ENCODE measurements at places on chromosomes 7 and 10.

DNA sequence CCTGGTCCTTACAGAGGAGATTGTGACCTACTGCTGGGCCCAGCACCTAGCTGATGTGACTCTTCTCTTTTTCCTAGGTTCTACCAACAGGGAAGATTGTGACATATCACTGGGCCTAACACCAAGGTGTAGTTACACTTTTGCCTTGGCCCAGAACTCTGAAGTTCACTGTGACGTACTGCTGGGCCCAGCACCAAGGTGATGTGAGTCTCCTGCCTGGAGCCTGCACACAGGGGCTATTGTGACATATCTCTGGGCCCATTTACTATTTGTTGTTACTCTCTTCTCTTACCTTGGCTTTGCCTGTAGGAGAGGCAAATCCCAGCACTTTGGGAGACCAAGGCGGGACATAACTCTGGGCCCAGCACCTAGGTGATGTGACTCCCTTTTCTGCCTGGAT lies 23.1 kb upstream of the ZNF107 start:
- DNase-seq = no peak

DNA sequence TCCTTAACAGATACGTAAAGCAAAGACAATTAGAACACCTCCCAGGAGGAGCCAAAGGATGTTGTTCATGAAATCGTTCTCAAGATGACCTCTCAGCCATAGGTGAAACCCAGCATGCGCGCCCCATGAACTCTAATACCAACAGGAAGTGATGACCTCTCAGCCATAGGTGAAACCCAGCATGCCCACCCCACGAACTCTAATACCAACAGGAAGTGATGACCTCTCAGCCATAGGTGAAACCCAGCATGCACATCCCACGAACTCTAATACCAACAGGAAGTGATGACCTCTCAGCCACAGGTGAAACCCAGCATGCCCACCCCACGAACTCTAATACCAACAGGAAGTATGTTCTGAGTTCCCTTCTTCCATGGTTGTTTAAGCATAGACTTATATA lies 205.2 kb upstream of the ADARB2 start:
- DNase-seq = no peak

DNA sequence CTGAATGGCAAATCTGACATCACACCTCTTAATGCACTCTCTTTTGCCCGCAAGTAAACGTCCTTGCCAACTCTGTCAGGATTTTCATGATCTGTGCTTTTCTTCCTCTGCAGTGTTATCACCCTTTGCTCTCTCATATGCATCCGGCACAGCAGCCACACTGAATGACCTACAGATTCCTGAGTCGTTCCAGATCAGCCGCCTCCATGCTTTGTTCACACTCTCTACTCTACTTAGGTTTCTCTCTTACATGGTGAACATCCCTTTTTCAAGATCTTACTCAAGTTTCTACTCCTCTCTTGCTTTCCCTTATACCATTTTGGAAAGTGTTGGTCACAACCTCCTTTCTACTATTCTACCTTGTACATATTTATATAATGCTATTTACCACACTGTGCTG lies 127.7 kb upstream of the AOAH start:
- DNase-seq = no peak

- no peak for DNase-seq
Measured at GRCh38 chr10:71128311-71128980, 83.9 kb upstream of the UNC5B start.

GRCh38 chr10:30072068-30072467 lies 12.7 kb upstream of the JCAD start:
- DNase-seq = no peak

DNA sequence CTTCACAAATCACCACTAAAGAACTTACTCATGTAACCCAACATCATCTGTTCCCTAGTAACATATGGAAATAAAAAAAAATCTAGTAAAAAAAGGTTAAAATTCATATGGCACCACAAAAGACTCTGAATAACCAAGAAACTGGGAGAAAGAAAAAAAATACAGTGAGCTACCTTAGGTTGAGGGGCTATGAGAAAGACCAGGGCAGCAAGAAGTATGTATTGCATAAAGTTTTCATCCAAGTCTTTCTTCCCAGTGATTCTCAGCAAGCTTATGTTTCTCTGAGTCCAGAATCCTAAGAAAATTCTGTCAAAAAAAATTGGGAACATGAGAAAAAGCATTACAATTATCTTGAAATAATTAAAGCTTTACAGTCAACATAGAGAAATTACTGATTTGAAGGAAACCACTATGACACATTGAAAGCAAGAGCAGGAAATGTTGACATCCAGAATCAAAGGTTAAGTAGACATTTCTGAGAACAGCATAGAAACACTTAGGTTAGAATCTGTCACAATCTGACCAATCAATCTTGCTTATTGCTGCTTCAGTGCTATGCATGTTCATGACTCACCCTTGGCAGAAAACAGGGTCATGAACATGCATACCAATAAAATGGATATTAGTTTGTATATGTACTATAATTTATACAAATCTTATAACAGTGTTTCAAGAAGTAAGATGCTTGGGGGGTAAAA lies 494.0 kb upstream of the POT1 start:
- no peak for DNase-seq

DNA sequence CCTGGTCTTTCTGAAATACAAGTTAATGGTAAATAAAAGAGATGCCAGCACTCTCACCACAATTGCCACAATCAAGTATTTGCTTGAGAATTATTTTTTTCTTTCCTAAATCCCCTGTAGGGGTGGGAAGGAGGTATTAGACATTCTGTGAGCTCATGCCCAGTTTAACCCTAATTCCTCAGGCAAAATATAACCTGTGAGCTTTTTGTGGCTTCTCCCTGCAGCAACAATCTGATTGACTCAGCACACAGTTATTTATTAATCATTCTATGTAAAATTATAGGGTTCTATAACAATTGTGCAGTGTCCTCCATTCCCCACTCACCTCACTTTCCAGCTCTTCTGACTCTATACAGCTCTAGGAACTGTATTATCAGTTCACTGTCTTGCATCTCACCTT lies 66.3 kb downstream of the GLI3 start:
- no peak for DNase-seq

DNA sequence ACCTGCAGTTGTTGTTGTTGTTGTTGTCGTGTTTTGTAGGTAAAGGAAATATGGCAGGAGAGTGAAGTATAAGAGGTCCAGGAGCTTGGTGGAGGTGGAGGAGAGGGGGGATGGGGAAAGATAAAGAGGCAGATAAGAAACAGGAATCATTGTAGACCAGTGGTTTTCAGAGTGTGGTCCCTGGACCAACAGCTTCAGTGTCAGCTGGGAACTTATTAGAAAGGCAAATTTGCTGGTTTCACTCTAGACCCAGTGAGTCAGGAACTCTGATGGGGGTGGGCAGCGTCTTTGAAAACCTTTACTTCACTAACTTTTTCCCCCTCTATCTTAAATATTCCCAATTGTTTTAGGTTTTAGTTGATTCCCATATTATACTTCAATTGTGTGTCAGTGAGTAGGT lies 241.5 kb downstream of the AUTS2 start:
- DNase-seq = no peak

DNA sequence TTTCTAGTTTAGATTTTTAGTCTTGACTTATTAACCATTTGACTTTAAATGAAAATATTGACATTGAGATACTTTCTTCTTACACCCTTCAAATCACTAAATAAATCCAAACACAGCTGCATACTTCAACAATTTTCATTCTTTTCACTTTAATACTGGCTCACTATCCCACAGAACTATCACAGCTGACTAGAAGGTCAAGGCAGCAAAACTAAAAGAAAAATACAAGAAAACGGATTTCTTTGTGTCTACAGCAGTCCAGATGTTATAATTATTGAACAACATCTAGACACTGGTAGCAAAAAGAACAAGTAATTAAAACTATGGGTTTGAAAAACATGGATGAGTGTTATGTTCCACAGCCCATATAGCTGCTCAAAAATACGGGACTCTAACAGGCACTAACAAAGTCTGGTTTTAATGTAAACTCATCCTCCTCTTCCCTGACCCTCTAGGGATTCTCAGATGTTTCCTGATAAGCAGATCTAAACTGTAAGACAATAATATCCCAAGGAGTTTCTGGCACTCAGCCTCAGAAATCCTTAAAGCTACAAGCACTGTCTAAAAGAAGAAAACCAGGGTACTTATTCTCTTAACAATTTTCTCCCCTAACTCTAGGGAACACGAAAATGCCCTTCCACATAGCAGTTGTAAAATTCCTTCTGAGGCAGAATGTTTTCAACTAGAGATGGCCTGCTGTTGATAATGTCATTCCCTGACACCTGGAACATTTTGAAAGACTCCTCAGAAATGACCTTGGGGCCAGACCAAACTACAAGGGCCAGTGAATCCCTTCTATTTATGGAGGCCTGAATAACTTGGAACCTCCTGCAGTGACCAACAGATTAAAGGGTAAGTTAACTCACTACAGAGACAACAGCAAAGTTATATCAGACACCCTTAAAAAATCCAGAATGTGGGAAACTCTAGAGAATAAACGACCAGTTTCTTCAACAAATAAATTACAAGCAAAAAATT lies 12.8 kb downstream of the DNMBP start:
- DNase-seq = no peak

- no peak for DNase-seq
Measured at GRCh38 chr10:27345455-27345920, 104.9 kb upstream of the ACBD5 start.

DNA sequence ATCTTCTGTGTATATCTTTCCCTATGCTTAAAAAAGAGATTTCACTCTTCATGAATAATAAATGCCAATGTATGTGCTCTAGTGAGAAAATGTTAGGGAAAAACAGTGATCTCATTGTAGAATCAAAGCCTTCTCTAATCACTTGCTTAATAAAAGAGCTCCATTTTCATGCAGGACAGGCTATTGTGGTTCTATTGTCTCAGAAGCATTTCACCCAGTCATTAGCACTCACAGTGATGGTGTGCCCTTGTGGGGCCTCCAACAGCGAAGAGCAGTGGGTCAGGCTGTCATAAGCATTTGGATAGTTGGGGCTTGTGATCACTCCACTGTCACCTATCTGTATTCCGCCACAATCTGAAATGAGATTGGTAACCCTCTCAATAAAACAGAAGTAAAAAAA lies 83.9 kb upstream of the RSU1 start:
- no peak for DNase-seq

- DNase-seq = no peak
Measured at GRCh38 chr10:16915300-16915699, 98.1 kb upstream of the RSU1 start.

- DNase-seq = no peak
Measured at GRCh38 chr10:112532189-112532588, 85.2 kb downstream of the VTI1A start.

GRCh38 chr10:16521311-16522016 lies at the start of gene C1QL3:
Gene C1QL3 (minus strand): TSS chr10:16521879. CDS start chr10:16521065, 814 bp downstream.
- peak; percentile 26 for DNase-seq

DNA sequence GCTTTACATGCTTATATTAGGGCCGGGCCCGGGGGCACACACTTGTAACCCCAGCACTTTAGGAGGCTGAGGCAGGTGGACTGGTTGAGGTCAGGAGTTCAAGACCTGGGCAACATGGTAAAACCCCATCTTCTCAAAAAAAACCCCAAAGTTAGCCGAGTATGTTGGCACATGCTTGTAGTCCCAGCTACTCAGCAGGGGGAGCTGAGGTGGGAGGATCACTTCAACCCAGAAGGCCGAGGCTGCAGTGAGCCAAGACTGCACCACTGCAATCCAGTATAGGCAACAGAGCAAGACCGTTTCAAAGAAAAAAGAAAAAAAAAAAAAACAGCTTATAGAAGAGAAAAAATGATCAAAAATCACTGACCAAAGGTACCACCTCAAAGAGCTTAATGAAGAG lies 63.1 kb downstream of the AMZ1 start:
- DNase-seq = no peak

DNA sequence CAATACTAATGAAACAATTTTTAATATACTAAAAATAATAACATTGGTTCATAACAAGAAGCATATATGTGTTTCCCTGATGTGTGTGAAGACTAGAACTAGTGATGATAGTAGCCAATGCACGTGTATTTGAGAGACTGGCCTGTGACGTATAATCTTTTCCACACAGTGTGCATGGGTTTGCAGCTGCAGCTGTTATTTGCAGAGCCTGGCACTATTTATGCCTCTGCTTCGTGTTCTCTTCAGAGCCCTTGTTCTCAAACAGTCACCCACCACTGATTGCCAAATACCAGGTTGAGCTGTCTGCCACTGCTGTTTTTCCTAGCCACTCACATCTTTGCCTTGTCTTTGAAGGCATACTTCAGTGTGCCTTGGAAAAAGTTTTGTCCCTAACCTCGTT lies 531.7 kb downstream of the ETV1 start:
- peak; percentile 24 for DNase-seq

GRCh38 chr10:119418362-119418761 lies 124.2 kb downstream of the RGS10 start:
- no peak for DNase-seq

- peak; percentile 65 for DNase-seq
Measured at GRCh38 chr7:5780801-5781496, 514 bp downstream of the RNF216 start.

GRCh38 chr7:16810573-16810972 lies 5.8 kb upstream of the AGR2 start:
- no peak for DNase-seq

- no peak for DNase-seq
Measured at GRCh38 chr10:113302062-113302461, 250.8 kb upstream of the HABP2 start.

DNA sequence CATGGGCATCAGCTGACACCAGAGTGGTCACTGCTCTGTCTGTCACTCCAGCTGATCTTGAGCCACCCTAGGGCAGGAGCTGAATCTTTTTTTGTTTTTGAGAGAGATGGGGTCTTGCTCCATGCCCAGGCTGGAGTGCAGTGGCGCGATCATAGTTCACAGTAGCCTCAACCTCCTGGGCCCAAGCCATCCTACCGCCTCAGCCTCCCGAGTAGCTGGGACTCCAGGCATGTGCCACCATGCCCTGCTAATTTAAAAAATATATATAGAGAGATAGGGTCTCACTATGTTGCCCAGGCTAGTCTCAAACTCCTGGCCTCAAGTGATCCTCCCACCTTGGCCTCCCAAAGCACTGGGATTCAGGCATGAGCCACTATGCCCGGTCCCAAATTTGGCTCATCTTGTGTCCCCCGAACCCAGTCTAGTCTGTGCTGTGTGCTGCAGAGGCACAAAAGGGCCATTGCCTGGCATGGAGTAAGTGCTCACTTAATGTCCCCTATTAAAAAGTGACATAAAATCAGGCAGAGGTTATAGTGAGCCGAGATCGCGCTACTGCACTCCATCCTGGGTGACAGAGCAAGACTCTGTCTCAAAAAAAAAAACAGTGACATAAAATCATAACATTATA lies 8.1 kb upstream of the FZD9 start:
- DNase-seq = no peak

DNA sequence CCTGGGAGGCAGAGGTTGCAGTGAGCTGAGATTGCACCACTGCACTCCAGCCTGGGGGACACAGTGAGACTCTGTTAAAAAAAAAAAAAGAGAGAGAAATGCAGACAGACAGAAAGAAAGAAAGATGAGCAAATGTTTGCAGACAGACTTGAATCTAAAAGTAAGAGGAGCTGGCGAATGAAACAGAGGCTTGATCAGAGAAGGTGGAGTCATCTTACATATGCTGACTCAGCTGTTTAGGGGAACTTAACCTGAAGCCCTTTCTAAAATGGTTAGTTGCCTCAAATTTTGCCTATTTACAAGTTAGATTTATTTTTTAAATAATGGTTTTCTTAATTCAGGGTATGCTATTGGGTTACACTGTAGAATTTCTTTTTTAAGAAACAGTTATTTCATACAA lies 5.4 kb downstream of the FAM171A1 start:
- no peak for DNase-seq

- peak; percentile 85 for DNase-seq
Measured at GRCh38 chr7:44100458-44101302, 3.5 kb upstream of the AEBP1 start.

Measured in femur (tissue), 1 donor.